ENCODE measurements at places on chromosomes 1 and 21. TPM values are rescaled to one million over a fixed set of nuclear protein-coding genes. Genes with fewer than 3 reads are reported as not detected.

GRCh38 chr1:54549181-54549924 is 1.3 kb downstream of the ACOT11 start:
- no peak for DNase-seq

DNA sequence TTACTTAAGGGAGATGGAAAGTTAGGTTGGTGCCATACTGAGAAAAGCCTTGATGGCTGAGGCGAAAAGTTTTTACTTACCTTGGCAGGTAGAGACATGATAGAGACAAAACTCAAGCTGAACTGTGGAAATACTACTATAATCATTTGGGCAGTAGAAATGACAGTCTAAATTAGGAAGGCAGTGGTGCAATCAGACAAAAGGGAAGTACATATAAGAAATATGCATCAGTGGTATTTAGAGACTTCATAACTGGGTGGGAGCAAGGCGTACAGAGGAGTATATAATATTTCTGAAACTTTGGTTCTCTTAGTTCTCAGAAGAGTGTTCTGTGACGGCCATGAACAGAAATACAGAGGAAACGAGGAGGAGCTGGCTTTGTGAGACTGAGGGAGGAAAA is 2.4 kb upstream of the CEP350 start:
- DNase-seq: no peak

DNA sequence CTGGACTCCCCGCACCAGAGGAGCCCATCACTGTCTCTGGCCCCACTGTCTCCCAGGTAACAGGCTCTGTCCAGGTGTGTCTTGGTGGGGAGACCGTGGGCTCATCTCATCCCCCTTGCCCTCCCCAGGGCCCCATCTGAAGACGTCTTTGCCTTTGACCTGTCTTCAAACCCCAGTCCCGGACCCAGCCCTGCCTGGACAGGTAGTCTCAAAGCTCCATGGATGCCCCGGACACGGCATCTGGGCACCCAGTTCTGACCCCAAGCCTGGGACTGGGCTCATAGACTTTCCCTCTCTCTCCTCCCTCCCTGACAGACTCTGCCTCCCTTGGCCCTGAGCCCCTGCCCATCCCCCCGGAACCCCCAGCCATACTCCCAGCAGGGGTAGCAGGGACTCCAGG is 6.3 kb upstream of the CATSPER4 start:
- DNase-seq: no peak

- no peak for DNase-seq
Observed at GRCh38 chr1:205328476-205328875, 6.9 kb upstream of the NUAK2 start.

DNA sequence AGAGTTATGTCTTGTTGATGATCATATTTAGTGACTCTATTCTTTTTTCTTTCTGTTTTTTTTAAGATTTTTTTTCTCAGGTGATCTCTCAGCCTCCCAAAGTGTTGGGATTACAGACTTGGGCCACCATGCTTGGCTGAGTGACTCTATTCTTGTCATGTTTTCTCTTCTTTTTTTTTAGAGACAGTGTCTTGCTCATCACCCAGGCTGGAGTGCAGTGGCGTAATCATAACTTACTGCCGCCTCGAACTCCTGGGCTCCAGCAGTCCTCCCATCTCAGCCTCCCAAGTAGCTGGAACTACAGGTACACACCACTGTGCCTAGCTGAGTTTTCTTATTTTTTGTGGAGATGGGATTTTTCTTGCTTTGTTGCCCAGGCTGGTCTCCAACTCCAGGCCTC is 36.9 kb downstream of the ZMYM4 start:
- DNase-seq: no peak

- DNase-seq: no peak
Observed at GRCh38 chr1:78177708-78178270, 132.0 kb downstream of the GIPC2 start.

DNA sequence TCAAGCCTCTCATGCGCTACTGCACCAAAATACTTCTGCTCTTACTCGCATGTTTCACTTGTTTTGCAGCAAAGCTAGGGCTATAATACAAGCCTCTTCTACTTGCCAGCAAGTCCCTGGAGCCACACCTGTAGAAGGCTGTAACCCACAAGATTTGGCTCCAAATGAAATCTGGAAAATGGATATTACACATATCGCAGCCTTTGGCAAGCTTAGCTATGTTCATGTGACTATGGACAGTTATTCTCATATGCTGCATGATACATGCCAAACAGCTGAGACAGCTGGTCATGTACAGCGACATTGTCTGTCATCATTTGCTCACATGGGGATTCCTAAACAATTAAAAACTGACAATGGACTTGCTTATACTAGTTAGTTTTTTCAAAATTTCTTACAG is 270.3 kb downstream of the COL11A1 start:
- DNase-seq: no peak

- no peak for DNase-seq
Observed at GRCh38 chr1:39082811-39083576, 56.8 kb downstream of the NDUFS5 start.

DNA sequence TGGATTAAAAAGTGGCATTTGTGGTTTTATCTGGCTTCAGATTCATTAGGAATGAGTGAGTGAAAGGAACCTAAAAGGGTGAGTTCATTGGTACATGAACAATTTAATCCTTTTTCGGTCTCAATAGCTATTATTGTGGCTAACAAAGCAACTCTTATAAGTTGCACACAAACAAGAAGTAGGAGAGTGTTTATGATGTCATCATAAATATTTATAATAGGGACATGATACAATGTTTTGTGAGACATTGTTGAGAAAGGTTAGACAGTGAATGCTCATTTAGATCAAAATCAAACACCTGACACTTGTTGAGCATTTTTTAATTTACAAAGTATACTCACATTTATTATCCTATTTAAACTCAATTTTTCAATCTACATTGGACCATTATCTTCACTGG is 363.4 kb downstream of the PDE4B start:
- no peak for DNase-seq

DNA sequence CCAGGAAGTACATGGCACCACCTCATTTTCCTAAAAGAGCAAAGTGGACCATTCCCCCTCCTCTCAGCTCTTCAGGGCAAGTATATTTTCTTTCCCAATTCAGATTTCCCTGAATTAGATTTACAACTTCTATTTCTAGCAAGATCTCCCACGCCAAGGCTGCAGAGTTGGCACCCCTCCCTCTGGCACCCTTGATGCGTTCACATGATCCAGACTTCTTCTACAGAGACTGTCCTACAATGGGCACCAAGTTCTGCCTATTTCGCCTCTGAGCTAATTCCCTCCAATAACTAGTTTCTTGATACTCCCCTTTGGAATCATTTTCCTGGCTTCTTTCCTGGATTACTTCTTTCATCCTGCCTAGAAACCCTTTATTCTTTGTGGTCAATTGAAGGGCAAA is 122.0 kb downstream of the CDC7 start:
- DNase-seq: no peak

DNA sequence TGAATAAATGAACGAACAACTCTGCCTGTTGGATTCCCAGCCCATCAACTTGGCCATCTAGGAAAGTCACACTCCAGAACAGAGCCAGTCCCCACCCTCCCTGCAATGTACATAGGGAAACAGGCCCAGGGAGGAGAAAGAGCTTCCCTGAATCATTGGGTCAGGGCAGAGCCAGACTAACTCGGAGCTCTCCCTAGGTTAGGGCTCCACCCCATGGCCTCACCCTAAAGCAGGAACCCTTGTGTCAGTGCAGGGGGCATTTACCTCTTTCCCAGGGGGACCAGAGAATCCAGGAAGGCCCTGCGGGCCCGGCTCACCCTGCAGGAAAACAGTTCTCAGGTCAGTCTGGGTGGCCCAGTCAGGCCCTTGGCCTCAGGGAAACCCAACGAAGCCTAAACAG is 11.6 kb downstream of the COL9A2 start:
- no peak for DNase-seq

DNA sequence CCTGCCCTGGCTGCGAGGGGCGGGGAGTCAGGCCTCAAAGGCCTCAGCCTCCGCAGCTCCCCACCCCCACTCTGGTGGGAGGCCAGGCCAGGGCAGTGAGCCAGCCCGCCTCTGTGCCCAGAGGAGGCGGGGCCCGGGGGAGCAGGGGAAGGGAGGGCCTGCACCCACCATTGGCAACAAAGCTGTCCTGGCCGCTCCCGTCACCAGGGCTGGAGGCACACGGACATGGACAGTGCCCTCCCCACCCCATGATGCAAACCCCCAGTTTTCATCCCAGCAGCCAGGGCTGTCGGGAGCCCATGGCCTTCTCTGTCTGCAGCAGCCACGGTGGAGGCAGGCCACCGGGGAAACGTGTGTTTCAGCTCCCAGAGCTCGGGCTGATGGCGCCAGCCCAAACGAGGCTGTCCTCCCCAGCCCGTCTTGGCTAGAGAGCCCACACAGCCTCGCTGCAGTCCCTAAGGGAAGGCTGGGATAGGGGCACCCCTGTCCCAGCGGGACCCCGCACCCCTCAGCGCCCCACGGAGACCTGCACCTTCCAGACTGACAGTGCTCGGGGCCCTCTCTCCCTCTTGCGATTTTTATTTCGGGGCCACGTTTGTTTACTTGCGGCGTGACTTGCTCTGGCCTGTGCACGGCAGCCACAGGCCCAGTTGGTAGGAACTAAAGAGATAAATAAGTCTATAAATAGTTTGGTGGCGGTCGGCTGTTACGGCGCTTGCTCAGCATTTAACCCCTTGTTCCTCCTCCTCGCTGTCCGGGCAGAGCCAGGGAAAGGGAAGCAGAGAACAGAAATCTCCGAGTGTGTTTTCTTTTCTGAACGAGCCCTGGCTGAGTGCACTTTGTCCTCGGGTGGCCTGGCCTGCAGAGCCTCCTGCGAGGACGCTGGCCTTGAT is 101.8 kb downstream of the PRDM16 start:
- no peak for DNase-seq

DNA sequence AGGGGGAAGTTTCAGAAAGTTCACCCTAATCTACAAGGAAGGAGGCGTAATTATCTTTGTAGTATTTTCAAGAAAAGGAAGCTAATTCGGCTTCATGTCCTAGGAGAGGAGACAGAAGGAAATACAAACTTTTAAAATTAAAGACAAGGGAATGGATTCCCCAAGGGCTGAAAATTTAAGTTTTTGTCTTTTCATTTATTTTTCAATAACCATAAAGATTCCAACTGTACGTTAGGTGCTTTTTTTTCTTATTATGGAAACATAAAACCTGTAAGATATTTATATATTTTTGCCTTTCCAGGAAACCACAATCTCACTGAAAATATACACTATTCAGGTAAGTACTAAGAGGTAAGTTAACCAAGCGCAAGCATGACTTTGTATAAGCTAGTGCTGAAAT is at the start of gene OR2M3:
Gene OR2M3, plus strand, starts transcription at position 301 of the 400 bp plus-strand sequence. CDS start 5,803 bp downstream, outside the sequence.
- DNase-seq: no peak

DNA sequence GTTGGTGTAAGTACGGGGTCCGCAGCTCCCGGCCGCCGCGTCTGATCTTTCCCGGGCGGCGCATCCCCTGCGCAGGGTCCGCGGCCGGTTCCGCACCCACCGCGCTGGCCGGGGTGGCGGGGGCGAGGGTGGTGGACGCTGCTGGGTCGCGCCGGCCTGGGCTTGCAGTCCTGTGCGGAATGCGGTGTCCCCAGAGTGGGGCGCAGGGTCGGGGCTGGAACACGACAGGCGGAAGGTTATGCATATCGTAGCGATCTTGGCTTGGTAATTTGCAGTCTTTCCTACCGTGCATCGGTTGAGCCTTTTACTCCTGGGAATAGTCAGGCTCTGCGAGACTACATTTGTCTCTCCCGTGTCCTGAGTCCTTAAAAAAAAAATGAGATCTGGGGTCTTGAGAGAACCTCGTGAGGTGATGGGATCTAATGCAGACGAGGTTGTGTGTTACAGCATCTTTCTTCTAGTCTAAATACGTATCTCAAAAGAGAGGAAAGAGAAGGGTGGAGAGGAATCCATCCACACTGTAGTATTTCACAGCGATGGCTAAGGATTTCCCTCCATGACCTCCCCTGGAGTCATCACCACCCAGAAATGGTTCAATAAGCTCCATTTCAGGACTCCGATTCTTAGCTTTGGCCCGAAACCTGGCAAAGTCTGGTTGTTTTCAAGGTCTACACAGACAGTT is 572 bp downstream of the ATP1B1 start:
- DNase-seq: peak; percentile 41

DNA sequence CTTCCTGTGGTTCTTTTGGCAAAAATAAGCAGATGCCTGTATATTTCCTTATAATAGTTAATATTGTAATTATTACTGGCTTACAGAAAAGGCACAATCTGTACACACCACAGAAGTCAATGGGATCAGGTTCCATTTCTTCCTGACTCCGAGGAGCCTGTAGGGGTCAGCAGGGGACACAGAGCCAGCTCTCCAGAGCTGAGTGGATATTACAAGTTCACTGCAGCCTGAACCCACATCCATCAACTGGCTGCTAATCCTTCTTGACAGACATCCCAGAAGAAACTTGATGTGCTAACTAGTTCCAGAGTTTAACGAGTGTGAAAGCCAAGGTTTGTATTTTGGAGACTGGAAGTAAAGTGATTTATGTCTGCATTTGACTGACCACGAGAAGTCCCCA is 203.8 kb downstream of the LMX1A start:
- no peak for DNase-seq

DNA sequence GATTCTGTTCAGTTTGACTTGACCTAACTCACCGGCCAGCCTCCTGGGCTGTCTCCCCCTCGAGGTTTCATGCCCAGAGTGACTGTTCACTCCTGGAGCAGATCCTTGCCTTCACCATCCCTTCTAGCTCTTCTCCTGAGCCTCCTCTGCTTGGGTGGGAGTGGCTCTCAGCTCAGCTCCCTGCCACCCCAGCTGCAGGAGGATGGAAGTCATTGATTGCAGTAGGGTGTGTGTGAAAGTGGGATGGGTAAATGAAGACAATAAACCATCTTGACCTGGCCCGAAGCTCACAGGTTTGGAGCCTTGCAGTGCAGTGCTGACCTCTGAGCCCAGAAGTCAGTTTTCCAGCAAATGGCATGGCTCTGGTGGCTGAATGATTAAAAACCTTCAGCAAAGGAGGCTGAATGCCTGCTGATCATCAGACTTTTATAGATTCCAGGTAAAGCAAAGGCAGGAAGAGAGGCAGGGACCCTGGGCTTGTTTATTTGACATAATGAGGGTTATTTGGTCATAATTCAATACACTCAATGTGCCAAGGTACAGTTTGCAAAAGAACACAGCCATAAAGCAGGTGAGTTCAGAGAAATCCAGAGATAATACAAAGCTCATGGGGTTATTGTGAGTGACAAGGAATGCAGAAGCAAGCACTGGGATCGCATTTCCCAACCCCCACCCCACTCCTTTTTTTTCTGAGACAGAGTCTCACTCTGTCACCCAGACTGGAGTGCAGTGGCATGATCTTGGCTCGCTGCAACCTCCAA is 17.5 kb upstream of the TFF3 start:
- DNase-seq: no peak

GRCh38 chr1:207003210-207003609 is 29.3 kb downstream of the C1orf116 start:
- no peak for DNase-seq

- no peak for DNase-seq
Observed at GRCh38 chr1:164926107-164926506, 367.1 kb downstream of the PBX1 start.

Gene SH2D5
- total RNA-seq: 17.9 TPM

Gene FNDC10
- total RNA-seq: not detected

Gene TCHHL1
- total RNA-seq: not detected

Gene FCRL6
- total RNA-seq: not detected

Gene CYP2J2
- total RNA-seq: 0.24 TPM

Gene HRNR
- total RNA-seq: not detected

Gene GATAD2B
- 6.5 TPM for total RNA-seq

Gene RGS2
- 1.5 TPM for total RNA-seq

Gene EPHA8
- total RNA-seq: not detected

Gene SIK1
- 4.9 TPM for total RNA-seq

Gene EVA1C
- total RNA-seq: 1.1 TPM
